NCI-H1092 (cell line): ENCODE measurements at places on chromosomes 12 and 14.
A peak's percentile ranks its signal among the peaks of the same experiment; 100 is the strongest.

DNA sequence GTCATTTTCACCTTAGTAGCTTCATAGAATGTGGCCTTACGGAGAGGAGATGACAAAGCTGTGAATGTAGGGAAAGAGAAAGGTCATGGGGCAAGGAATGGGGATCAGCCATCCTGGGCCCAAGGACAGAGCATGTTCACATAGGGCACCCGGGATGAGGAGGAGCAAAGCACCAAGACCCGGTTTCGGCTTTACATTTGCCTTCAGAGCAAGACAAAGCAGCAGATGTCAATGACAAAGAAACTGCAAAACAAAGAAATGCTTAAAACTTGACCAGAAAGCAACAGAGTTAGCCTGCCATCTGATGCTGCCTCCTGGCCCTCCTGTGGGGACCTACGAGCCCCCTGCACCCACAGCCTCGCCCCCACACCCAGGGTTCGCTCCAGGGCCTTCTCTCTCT lies 249.2 kb downstream of the SLC41A2 start:
- no peak for DNase-seq

DNA sequence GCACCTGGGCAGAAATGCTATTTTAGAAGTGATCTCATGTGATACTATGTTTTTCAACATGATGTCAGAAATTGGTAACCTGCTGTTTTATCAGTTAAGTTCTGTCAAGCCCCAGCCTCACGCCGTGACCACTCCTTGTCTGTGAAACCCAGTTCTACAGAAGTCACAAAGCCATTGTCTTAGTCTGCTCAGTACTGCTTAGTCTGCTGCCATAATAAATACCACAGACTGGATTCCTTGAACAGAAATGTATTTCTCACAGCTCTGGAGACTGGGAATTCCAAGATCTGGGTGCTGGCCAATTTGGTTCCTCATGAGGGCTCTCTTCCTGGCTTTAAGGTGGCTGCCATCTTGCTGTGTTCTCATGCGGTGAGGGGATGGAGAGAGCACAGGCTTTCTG lies 176.9 kb downstream of the PRKCH start:
- no peak for DNase-seq

DNA sequence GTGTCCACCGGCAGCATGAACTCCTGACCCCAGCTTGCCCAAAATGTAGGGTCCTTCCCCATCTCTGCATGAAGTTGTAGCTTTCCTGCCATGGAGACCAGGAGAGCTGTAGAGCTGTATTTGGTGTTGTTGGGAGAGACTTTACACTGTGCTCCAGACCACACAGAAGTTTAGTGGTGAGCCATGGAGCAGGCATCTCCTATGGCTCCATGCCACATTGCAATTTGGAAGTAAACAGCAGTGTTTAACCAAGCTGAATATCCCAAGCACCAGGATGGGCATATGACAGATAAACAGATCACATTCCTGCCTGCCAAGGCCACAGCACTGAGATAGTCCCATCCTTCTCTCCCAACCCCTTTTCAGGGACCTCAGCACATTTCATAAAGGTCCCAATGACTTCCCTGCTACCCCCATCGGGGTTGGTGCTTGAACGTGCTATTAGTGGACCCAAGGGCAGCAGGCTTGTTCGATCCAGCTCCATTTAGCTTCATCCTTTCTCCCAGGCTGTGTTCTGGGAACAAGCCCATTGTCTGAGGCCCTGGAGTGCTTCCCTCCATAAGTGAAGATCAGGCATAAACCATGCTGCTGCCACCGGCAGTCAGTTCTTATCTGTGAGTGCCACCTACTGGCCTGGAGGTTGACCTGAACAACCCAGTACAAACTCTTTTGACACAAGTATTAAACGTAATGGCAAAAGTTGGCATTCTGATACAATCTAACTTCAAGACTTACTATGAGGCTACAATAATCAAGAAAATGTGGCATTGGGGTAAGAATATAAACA lies 172.3 kb upstream of the ATXN7L3B start:
- no peak for DNase-seq

GRCh38 chr14:49971156-49972130 lies 78.6 kb downstream of the ARF6 start:
- DNase-seq, result peak; percentile 30

GRCh38 chr14:105397350-105397931 lies 897 bp upstream of the TEX22 start:
- DNase-seq, result no peak
